Activated T-helper 1 cell treated with Interleukin-2 at 50 U/mL for 16 hours (primary cell): ENCODE measurements at places on chromosomes 1 and 21.

GRCh38 chr21:45592208-45592619 is 50.0 kb upstream of the SLC19A1 start:
- DNase-seq = peak; percentile 46

GRCh38 chr1:86748622-86749373 is 44.4 kb downstream of the SH3GLB1 start:
- DNase-seq = no peak

- DNase-seq = no peak
Measured at GRCh38 chr1:20848162-20848561, 61.1 kb upstream of the HP1BP3 start.

GRCh38 chr1:41391834-41392527 is 30.7 kb downstream of the FOXO6 start:
- DNase-seq = no peak

DNA sequence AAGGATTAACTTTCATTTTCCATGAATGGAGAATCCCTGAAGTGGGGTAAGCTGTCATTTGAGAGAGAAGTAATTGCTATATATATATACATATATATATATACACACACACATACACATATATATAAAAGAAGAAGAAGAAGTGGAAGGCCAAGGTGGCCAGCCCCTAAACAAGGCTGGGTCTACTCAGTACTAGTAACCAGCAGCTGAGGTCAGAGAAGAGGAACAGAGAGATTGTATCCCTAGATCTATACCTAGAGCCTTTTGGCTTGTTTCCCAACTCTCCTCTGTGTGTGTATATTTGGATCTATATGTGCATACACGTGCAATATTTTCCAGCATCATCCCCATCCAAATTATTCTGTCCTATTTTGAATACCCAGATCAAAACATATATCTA is 5.2 kb downstream of the TNFSF4 start:
- DNase-seq = no peak

- no peak for DNase-seq
Measured at GRCh38 chr1:230735447-230735846, 11.7 kb upstream of the CAPN9 start.

GRCh38 chr1:200909757-200910239 is 15.1 kb downstream of the INAVA start:
- DNase-seq = no peak

DNA sequence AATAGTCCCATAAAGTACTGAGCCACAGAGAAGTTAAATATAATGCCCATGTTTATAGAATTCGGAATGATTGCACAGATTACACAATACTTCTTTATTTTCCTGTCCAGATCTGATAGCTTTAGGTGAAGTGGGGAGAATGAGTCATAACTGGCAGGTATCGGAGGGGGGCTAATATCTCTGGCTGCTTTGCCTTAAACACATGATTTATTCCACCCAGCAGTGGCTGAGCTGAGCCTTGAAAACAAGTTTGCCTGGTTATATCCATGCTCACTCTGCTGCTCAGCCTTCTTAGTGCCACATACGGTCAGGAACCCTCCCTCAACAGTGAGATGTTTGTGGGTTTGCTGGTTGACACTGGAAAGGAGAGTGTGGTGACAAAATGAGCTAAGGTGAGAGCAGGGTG is 119.7 kb upstream of the ZNF648 start:
- DNase-seq = no peak

DNA sequence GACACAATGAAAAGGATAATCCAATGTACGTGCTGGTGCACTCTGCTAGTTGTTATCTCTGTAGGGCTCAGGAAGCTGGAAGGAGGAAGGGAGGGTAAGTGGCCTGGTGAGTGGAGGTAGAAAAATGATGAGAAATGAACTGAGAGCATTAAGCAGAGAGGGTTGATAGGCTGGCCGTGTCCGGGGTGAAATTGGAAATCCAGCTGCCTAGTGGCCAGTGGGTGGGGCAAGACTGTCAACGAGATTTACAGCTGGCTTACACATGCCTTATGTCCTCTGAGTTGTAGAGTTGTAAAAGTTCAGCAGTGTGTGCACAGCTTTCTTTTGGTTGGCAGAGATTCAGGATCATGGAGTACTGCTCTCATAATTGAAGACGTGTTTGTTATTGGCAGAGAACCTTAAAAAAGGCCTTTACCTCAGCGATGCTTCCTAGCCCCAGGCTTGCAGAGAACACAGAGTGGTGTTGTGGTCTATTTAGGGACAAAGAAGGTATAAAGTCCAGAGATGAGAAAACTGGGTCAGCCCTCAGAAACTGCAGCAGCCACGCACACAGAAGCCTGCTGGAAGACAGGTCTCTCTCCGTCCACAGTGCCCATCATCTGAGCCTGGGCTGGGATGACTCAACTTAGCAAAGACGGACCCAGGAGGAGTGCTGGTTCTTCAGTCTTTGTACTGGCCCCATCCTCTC is 132.4 kb downstream of the EDEM3 start:
- no peak for DNase-seq

DNA sequence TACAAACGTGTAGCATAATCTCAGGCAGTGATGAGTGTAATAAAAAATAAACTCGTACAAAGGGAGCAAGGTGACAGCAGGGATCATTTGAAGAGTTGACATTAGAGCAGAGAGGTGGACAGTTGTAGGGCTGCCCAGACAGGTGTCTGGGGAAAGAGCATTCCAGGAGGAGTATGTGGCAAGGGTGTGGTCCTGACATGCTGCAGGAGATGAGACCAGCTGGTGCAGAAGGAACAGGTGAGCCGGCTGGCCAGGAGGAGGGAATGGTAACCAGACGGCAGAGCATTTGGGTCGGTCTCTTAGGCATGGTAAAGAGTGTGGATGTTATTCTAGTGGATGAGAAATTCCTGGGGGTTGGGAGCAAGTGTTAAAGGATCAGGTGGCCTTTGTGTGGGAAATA is 306.3 kb downstream of the LMX1A start:
- DNase-seq = no peak

DNA sequence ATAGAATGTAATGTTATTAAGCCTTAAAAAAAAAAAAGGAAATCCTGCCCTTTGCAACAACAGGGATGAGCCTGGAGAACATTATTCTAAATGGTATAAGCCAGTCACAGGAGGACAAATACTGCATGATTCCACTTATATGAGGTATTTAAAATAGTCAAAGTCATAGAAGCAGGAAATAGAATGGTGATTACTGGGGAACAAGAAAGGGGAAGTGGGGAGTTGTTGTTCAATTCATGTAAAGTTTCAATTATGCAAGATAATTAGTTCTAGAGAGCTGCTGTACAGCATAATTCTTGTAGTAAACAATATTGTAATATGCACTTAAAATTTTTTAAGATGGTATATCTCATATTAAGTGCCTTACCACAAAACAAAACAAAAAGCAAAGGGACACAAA is 13.2 kb downstream of the FCER1A start:
- no peak for DNase-seq

- DNase-seq = no peak
Measured at GRCh38 chr1:221963742-221964141, 221.9 kb upstream of the DUSP10 start.

DNA sequence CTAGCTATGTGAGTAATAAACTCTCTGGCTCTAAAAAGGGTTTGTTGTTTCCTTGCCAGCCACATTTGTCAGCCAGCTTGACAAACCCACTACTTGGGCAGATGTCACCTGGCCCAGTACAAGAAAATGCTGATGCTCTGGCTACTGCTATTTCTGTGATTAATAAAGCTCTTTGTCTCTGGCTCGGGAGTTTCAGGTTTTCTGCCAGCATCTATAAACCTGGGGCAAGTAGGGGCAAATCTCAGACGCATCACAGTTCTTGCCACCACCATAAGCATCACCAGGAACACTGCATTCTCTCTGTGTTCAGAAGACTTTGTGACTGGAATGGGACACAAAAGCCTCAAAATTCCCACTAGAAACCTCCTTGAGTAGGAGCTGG is 2.5 kb downstream of the ITLN2 start:
- DNase-seq = no peak

GRCh38 chr1:18630511-18631495 is at the start of gene PAX7:
PAX7 (plus strand) TSS chr1:18630846; CDS start chr1:18631604, 758 bp downstream.
- DNase-seq = no peak

- DNase-seq = no peak
Measured at GRCh38 chr1:240946926-240947325, 335.0 kb upstream of the GREM2 start.

- DNase-seq = no peak
Measured at GRCh38 chr1:18114726-18115410, 7.3 kb downstream of the IGSF21 start.

DNA sequence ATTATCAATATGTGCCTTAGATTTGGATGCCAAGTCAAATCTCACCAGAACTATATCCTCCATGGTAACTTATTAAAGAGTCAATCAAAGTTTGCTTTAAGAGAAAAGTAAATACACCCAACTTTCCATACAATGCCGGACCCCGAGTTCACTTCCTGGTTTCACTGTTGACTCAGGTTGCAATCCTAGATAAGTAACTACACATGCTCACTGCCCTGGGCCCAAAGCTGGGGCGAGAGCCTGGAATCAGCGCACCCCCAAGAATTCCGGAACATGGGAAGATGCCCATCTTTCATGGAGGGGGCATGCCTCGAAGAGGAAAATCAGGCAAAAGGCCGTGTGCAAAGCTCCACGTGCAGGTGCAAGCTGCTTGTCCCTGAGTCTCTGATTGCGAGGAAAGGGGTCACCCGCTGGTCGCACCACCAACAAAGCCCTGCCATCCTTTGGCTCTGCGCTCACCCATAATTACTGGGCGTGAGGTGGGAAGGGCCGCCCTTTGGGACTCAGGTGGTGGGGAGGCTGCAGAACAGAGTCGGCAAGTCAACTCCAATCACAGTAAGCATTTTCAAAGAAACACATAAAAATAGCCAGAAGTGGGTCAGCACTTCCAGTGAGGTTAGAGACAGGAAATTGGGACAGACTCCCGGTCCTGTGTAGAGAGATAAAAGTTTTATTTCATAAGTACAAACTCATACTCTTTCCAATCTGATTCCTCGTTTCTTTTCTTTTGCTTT is 167.7 kb downstream of the TOMM20 start:
- DNase-seq = no peak

DNA sequence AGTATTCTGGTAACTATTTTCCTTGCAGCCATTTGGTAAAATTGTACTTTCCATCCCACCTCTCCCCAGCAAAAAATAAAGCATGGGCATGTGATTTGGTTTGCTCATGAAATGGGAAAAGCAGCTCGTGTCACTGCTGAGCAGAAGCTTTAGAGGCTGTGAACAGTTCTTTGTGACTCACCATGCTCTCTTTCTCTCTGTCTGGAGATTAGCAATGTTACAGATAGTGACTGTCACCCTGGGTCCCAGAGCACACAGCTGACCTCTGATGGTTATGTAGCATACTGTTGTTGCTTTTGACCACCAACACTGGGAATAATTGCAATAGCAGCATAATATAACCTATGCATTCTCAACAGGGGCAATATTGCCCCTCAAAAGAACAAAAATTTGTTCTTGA is 70.6 kb downstream of the RGS2 start:
- DNase-seq = no peak

DNA sequence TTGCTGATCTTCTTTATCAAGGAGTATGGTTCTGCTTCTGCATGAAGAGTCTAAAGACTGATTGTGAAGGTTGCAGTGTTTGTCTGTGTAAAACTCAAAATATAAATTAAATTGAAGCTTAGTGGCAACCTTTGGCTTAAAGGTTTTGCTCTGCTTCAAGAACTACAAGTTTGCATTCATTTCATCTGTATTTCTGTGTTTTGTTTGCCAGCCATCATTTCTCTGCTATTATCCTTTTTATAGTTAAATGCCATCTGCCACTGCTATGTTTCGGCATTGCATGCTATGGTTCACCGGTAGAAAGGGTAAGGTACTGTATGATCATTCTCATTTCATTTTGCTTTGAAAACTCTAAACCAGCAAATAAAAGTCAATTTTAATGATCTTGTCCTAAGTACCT is 52.9 kb downstream of the OSBPL9 start:
- no peak for DNase-seq

GRCh38 chr1:41009466-41009865 is 12.1 kb downstream of the SLFNL1 start:
- DNase-seq = no peak

- no peak for DNase-seq
Measured at GRCh38 chr21:28483301-28484035, 509.2 kb downstream of the LTN1 start.

DNA sequence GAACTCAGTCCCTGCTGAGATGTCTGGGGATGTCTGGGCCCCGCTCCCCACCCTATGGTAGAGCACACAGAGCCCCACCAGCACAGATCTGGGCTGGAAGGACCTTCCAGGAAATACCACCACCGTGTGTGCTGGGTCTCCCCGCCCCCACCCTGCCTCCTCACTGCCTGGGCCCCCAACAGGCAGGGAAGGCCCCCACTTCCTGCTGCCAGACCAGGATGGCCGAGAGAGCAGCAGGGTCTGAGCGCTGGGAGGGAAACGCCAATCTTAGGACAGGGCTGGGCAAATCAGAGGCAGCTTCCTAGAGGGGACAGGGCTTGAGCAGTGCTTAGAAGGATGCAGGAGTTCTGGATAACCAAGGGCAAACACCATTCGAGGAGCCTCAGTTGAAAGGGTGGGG is 11.9 kb downstream of the ADGRB2 start:
- no peak for DNase-seq

GRCh38 chr1:39657923-39658485 is 13.9 kb downstream of the NT5C1A start:
- DNase-seq = peak; percentile 28

DNA sequence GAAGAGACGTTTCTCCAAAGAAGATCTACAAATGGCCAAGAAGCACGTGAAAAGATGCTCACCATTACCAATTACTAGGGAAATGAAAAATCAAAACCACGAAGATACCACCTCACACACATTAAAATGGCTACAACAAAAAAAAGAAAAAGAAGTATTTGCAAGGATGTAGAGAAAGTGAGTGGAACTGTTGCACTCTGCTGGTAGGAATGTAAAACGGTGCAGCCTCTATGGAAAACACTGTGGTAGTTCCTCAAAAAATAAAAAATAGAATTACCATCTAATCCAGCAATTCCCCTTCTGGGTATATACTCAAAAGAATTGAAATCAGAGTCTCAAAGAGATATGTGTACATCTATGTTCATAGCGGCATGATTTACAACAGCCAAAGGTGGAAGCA is 115.4 kb upstream of the EDN2 start:
- no peak for DNase-seq

- DNase-seq = no peak
Measured at GRCh38 chr1:211375949-211376348, 49.3 kb downstream of the TRAF5 start.

GRCh38 chr1:9031484-9032259 is 5.4 kb upstream of the SLC2A7 start:
- DNase-seq = no peak

DNA sequence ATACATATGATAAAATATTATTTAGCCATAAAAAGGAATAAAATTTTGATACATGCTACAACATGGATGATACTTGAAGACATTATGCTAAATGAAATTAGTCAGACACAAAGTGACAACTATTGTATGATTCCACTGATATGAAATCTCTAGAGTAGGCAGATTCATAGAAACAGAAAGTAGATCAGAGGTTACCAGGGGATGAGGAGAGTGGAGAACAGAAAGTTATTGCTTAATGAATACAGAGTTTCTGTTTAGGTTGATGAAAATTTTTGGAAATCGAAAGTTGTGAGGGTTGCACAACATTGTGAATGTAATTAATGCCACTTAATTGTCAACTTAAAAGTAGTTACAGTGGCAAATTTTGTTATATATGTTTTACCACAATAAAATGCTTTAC is 315.7 kb upstream of the USP25 start:
- DNase-seq = no peak

GRCh38 chr1:76070538-76070937 is 4.0 kb upstream of the ST6GALNAC3 start:
- DNase-seq = no peak
